ENCODE measurements at places on chromosomes 1 and 21. TPM values are rescaled to one million over a fixed set of nuclear protein-coding genes. Genes with fewer than 3 reads are reported as not detected.

The TMEM200B gene
- total RNA-seq, result 17.7 TPM

The LRRC71 gene
- total RNA-seq, result not detected

- DNase-seq, result no peak
Measured at GRCh38 chr1:15256584-15256983, 9.6 kb downstream of the FHAD1 start.

DNA sequence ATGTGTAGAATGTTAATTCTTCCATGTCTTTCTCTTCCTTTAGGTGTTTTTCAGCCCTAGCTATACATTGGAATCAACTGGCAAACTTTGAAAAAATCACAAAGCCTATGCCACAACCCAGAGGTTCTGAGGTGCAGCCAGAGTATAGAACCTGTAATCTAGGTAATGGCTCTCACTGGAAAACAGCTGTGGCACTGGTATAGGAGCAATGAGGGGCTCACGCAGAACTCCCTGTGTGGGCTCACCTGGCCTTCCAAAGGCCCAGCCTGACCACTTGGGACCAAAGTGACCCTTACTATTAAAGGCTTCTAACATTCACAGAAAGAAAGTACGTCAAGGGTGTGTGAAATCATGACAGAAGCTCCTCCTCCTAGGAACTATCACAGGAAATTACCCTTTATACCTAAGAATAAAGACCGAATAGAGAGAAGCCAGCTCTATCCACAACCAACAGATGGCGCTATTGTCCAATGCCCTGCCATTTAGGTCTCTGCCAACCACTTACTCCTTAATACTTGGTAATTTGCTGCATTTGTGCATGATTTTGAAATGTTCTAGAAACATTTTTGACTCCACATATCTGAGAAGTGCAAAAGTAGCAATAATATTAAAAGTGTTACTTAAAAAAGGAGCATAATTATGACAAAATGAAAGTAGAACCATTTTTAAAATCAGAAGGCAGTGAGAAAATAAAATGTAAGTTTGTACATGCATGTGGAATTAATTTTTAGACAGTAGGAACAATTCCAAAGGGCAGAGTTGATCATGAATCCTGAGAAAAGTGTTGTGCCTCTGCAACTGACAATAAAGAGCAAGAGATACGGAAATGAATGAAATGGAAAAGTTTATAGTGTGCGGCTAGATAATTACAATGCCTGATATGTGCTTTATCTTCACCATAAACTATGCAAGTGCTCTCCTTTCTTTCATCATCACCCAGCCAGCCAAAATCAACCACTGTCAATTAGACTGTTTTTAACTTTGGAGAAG, 93.1 kb upstream of the HAO2 start:
- DNase-seq, result peak; percentile 80

The UTS2 gene
- not detected for total RNA-seq

All from fibroblast of lung (primary cell).